ENCODE measurements at places on chromosomes 6 and 20.

DNA sequence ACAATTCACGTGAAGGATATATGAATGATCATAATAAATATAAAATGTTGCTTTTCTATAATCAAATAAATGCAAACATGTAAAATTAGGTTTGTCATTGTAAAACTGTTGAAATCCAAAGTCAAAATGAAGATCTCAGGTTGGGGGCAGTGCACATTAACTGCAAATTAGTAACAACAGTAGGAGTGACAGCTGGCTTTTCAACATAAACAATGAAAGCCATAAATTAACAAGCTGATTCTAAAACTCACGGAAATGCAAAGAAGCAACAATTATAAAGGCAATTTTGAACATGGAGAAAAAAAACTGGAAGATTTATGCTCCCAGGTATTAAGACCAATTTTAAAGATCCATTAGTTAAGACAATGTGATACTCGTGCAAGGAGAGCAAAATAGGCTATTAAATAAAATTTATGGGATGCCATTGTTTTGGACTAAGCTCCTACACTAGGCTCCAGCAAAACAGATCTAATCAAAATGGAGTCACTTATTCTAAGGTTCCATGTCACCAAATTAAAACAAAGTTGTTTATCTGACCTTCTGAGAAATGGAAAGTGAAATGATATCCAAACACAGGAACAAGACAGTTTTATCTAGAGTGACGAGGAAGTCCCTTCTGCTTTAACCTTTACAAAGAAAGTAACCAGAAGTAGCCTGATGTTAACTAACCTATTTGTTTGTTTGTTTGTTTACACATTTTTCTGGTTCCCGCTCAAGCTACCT, 770.8 kb downstream of the EPHA7 start:
- DNase-seq: no peak

GRCh38 chr6:155882527-155883333, 427.1 kb upstream of the NOX3 start:
- DNase-seq: no peak

DNA sequence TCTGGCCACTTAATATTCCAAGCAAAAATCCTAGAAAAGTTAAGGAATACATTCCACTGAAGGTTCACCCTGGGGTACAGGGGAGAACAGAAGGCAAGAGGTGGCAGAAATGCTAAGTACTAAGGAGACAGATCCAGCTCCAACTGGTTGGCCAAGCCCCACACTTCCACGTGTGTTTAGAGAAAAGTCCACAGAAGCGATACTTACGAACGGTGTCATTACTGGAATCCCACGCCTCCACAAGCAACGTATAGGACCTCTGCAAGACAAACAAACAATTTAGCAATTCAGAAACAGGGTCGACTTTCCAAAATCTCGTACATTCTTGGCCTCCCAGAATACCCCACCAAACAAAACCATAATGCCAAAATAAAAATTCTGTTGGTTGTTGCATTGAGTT, 10.0 kb downstream of the JAG1 start:
- no peak for DNase-seq

- peak; percentile 21 for DNase-seq
Measured at GRCh38 chr6:85923013-85923430, 280.3 kb upstream of the SYNCRIP start.

DNA sequence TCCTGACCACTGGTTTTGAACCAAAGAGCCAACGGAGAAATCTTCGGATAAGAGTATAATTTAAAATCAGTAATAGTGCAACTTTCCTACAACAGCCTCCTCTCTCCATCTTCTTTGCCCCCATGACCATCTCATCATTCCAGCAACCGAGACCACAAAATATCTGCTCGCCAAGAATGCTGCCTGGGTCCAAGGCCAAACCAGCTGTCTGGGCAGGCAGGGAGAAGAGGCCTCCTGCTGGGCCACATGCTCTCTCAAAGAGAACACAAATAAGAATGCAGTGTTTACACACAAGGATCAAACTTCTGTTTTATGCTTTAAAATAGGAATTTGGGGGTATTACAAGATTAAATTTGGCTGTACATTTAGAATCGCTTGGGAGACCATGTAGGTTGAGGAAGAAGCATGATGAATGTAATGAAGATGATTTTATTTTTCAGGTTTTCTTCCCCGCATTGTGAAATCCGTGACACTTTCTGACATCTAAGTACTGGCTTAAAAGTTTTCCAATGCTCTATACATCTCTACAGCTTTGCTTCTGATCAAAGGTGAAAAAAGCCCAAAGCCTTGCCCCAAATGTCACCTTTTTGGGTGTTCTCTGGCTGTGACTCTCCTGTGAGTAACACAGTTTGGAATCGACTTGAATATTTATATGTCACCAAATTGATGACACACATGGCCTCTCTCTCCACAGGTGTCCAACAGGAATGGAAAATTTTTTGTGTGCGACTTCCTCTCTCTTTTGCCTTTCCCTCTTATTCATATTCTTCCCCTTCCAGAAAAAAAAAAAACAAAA, 79.4 kb upstream of the PROKR2 start:
- no peak for DNase-seq

- DNase-seq: no peak
Measured at GRCh38 chr6:153840039-153840850, 198.8 kb upstream of the OPRM1 start.

- no peak for DNase-seq
Measured at GRCh38 chr20:47776639-47777038, 8.6 kb downstream of the SULF2 start.

DNA sequence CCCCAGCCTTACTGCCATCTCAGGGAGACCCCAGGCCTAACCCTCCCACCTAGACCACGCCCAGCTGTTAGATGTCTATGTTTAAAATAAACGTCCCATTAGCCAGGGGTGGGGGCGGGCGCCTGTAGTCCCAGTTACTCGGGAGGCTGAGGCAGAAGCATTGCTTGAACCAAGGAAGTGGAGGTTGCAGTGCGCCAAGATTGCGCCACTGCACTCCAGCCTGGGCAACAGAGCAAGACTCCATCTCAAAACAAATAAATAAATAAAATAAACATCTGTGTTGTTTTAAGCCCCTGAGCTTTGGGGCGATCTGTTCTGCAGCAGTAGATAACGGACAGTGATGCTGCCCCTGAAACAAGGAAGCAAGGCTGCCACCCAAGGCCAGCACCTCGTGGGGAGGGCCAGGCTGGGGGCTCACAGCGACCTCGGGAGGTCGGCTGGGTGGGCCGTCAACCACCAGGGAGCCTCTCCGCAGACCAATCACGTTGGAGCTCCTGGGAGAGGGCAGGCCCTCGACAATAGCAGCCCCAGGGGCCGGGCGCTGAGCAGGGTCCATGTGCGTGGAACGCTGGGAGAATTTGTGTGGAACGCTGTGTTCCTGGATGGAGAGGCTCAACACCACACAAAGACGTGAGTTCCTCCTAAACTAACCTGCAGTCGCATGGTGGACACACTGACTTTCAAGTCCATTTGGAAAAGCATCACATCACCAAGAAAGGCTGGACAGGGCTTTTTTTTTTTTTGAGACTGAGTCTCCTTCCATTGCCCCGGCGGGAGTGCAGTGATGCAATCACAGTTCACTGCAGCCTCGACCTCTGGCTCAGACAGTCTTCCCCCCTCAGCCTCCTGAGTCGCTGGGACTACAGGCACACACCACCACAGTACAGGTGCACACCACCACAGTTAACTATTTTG, 1.0 kb upstream of the HELZ2 start:
- no peak for DNase-seq
